ENCODE measurements at places on chromosomes 3 and 15. TPM values are rescaled to one million over a fixed set of nuclear protein-coding genes. Genes with fewer than 3 reads are reported as not detected.

- DNase-seq: no peak
Measured at GRCh38 chr15:98764291-98764690, 116.0 kb downstream of the IGF1R start.

- DNase-seq: no peak
Measured at GRCh38 chr3:169591159-169591951, 72.2 kb downstream of the MECOM start.

DNA sequence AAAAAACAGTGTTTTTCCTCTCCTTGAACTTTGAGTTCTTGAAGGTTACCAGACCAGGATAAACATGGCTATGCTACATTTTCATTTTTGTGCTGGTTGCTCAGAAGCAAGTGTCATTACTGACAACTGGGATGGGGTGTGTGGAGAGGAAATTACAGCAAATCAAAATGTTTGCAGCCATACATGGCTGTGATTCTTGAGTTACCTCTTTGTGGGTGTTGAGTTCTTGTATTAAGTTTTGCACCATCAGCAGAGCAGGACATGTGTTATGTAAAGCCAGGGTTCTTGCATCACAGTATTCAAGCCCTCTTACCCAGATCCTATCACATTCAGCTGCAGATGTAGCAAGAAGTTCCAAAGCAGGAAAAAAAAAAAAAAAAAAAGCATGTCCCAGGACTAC lies 53.9 kb upstream of the ATOSA start:
- no peak for DNase-seq

GRCh38 chr3:61978460-61979419 lies 394.6 kb downstream of the FEZF2 start:
- no peak for DNase-seq

GRCh38 chr3:190522621-190523222 lies 8.8 kb downstream of the IL1RAP start:
- no peak for DNase-seq

DNA sequence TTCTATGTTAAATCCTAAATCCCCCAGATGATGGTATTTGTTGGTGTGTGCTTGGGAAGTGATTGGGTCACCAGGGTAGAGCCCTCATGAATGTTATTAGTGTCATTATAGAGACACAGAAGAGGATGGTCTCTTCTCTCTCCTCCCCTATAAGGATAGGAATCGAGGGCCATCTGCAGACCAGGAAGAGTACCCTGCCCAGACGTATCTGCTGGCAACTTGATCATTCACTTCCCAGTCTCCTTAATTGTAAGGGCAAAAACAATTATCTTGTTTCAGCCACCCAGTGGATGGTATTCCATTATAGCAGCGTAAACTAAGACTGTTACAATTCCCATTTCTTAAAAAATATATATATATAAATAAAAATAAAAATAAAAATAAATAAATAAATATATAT lies 892.2 kb downstream of the SI start:
- DNase-seq: no peak

- no peak for DNase-seq
Measured at GRCh38 chr3:172339892-172340291, 108.4 kb downstream of the GHSR start.

GRCh38 chr3:46468753-46469600 lies 4.3 kb upstream of the LTF start:
- peak; percentile 16 for DNase-seq

DNA sequence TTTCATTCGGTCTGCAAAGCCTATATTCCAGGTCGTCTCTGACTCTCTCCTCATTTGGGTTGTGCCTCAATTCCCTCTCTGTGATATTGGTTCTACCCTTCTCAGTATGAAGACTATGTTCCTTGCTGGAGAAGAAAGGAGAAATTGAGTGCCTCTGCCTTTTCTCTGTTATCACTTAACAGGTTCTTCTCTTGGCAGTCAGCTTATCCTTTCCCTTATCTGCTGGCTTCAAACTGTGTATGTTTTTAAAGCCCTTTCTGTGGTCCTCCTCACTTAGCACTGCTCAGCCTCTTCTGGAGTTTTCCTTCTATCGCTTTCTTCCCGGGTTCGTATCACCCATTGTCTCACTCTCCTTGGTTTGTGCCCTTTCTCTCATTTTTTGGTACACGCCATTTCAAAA lies 65.3 kb upstream of the FSTL1 start:
- DNase-seq: no peak

DNA sequence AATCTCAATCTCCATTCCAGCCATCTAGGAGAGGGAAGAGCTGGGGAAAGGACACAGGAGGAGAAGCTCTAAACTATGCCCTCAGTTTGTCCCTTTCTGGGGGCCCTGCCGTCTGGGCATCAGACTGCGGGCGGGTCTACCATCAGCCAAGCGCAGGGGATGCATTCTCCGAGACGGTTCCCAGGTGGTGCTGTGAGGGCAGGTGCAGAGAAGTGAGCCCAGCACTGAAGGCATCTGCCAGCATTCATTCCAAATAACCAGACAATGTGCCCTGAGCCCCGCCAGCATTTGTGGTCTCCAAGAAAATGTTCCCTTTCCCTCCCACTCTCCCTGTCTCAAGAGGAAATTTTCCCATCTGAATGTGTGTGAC lies 265.7 kb downstream of the XXYLT1 start:
- DNase-seq: no peak

- no peak for DNase-seq
Measured at GRCh38 chr3:157405457-157405856, 31.2 kb upstream of the PTX3 start.

- DNase-seq: no peak
Measured at GRCh38 chr3:151476344-151477018, 15.6 kb upstream of the IGSF10 start.

GRCh38 chr3:182412066-182412465 lies 381.2 kb upstream of the ATP11B start:
- DNase-seq: no peak

DNA sequence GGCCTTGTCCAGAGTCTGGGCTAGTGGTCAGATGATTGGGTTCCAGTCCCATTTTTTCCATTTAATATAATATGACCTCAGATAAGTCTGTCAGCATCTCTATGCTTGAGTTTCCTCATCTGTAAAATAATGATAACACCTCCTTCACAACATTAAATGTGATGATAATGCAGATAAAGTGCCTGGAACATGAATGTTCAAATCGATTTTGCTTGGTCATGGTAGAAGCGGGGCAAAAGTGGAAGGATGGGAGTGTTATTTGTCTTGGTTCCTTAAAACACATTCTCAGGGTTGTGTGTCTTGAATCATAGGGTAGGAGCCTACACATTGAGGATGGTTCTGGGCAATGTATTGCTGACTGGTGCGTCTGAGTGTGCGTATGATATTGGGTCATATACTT lies 16.9 kb downstream of the ARIH2 start:
- DNase-seq: no peak

GRCh38 chr3:74562558-74563269 lies 51.7 kb downstream of the CNTN3 start:
- no peak for DNase-seq

DNA sequence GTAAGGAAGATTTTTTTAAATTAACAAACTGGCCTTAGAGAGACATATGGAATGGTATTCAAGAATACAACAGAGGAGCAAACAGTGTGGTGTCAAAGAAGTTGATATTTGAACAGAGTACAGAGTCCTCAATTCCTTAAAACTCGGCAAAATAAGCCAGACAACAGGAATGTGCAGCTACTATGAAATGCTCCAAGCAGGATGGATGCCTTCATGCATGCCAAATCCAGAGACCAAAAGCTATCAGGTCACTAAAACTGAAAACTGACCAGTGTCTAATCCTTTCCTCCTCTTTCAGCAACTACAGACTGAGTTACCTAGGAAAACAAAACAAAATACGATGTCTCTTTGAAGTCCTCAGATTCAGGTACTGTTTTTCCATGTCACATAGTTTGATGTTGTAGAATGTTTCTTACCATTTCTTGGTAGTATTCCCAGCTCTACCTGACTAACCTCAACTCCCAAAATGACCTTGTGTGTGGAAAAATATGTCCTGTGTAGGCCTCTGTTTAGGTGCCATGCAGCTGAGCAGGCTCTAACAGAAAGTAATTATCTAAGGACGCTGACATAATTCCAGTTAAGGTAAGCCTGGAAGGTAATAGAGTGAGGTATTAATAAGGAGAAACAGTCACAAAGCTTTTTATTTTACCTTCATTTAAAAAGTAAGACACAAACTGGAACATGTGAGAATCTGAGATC lies 46.9 kb downstream of the TBL1XR1 start:
- no peak for DNase-seq

- DNase-seq: no peak
Measured at GRCh38 chr3:58206406-58207011, 4.3 kb downstream of the DNASE1L3 start.

GRCh38 chr3:175307642-175308041 lies 448.5 kb downstream of the NAALADL2 start:
- DNase-seq: no peak

- DNase-seq: no peak
Measured at GRCh38 chr3:94115482-94115881, 52.6 kb downstream of the NSUN3 start.

DNA sequence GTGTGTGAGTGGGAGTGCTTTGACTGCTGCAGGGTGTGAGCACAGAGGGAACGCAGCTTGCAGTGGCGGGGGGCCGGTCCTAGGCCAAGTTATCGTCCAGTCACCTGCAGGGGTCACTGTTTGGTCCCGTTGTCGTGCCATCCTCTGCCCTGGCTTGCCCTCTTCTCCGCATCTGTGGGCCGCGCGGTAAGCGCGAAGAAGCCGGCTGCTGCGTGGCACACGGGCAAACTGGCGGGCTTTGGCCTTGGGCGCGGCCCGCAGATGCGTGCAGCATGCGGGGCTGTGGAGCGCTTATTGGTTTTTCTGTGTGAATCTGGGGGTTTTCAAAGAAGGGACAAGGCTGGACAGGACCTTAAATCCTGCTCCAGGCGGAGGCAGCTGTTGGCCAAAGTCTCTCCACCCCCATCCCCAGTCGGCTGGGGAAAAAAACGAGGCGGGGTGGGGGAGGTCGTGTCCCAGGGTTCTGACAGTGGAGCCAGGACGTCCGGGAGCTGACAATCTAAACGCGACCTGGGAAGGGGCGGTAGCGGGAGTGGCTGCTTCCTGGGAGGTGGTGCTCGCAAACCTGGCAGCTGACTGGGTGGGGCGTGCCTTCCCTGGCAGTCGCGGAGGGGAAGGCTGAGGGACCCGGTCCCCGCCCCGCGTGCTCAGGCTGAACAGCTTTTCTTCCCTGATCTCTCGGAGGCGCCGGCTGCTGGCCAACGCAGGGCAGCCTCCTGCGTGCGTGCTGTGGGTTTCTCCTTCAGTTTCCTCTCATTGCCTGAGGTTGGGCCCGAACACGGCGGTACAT lies 39.7 kb upstream of the VEPH1 start:
- no peak for DNase-seq

DNA sequence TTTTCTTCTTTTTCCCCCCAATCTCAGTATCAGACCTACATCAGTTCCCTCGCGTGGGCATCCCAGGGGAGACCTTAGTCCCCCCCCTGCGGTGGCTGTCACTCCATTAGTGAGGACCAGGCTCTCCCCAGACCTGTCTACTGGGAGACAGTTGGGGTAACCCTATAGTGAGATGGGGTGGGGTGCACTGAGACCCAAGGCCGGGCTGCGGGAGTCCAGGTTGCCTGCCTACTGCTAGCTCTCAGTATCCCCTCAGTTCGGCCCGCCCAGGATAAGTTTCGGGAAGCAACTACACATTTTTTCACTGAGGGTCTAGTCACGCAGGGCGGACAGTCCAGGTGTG lies 671 bp upstream of the DCUN1D1 start:
- DNase-seq: no peak

DNA sequence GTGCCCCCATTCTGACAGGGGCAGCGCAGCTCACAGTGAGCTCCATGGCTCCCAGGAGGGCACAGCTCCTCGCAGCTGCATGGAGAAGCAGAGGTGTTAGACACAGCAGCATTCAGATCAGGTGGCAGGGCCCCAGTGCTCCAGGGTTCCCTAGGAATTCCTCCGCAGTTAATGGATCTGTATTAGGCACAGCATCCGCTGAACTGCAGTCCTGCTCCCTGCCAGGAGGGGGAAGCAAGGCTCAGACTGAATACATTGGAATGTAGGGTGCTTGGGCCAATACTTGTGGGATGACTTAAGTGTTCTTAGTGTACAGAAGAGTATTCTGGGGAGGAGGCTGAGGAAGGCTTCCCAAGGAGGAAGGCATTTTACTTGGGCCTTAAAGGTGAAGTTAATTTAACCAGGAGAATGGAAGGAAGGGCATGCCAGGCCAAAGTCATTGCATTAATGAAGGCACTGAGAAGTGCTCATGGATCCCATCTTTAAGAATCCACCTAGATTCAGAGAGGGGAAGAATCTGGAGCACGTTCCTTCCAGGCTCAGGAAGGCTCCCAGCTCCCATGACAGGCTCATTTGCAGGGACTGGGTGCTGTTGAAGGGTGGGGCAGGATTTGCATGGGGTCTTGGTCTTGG lies 111.6 kb downstream of the RAB11A start:
- no peak for DNase-seq

- no peak for DNase-seq
Measured at GRCh38 chr3:23964537-23965235, 19.6 kb downstream of the NR1D2 start.

GRCh38 chr3:3082234-3082924 lies 27.8 kb downstream of the IL5RA start:
- DNase-seq: no peak

- DNase-seq: no peak
Measured at GRCh38 chr3:185175370-185175987, 22.6 kb upstream of the C3orf70 start.

GRCh38 chr3:155154255-155154654 lies 74.1 kb downstream of the MME start:
- no peak for DNase-seq

DNA sequence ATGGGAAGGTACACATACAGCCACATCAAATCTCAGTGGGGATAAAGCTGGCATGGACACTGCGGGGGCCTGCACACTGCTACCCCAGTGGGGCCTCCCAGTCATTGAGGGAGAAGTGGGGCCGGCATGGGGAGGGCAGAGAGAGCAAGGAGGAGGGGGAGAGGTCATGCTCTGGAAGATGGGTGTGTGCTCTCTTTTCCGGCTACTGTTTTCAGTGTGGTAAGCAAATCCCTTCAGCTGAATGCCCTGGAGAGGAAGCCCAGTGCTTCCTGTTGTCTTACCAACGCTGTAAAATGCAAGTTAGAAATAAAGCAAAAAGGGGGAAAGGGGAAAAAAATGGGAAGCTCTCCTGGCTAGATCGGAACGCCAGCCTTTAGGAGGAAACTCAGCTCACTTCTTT lies 30.8 kb downstream of the NRROS start:
- DNase-seq: no peak

- DNase-seq: no peak
Measured at GRCh38 chr3:41693799-41694198, 268.1 kb downstream of the ULK4 start.

Gene SKOR1
- 0.26 TPM for total RNA-seq

Gene GABRG3
- not detected for total RNA-seq

Gene GOLGA8A
- total RNA-seq: 43.6 TPM

Gene KIF23
- total RNA-seq: 1.2 TPM

Gene BAHD1
- 16.2 TPM for total RNA-seq

Gene RBM5
- total RNA-seq: 132 TPM

Gene ACTRT3
- 3.7 TPM for total RNA-seq

Gene DLL4
- total RNA-seq: 15.2 TPM

Gene RBP2
- total RNA-seq: 5.3 TPM

Gene GRK7
- not detected for total RNA-seq

Gene FAN1
- total RNA-seq: 6.3 TPM

Gene MRPL46
- 50.8 TPM for total RNA-seq

Gene TMEM207
- total RNA-seq: not detected

Gene PPP1R14D
- not detected for total RNA-seq

Gene SNX33
- 25.1 TPM for total RNA-seq

Gene SPTBN5
- total RNA-seq: 1.6 TPM

Gene EPHB3
- 1.6 TPM for total RNA-seq

Gene ERC2
- total RNA-seq: 1.1 TPM

All from mesenteric fat pad (tissue), 1 donor.